T-helper 2 cell (primary cell): ENCODE measurements at places on chromosomes 11 and 22.

DNA sequence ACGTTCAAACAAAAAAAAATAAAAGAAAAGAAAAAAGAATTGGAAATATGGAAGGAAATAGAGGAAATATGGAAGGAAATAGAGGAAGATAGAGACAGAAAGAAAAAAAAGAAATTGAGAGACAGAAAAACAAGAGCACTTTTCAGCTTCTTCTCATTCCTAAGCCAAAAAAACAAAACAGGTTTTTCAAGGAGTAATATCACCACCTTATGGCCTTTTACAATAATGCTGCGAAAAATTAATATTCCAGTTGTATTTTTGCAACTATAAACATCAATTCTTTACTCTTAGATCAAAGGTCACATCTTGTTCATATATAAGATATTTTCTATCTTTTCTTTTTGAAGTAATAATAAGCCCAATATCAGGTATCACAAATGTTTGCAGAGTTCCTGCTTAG is 328.3 kb downstream of the FAT3 start:
- DNase-seq = no peak

GRCh38 chr11:36014898-36015665 is 71.2 kb downstream of the LDLRAD3 start:
- no peak for DNase-seq

- DNase-seq = no peak
These were observed 346.8 kb downstream of the ETS1 start for GRCh38 chr11:128240546-128240945.

DNA sequence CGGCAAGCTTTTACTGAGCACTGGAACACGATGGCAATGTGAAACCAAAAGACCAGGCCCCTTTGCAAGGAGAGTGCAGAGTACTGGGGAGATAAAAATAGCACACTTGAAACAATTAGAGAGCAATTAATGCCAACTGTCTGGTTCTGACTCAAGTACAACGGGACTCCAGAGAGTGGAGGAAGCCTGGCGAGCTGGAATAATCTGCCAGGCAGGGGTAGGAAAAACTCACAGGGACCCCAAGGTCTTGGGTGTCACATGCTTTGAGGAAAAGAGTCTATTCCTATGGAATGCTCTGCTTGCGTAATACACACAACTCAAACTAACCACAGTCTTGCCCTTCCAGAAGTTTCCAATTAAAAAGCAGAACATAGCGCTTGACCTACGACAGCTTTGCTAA is 113.0 kb upstream of the CLMP start:
- no peak for DNase-seq

GRCh38 chr11:75586395-75586794 is 24.3 kb downstream of the SERPINH1 start:
- no peak for DNase-seq

- DNase-seq = no peak
These were observed 2.2 kb upstream of the TNFRSF13C start for GRCh38 chr22:41928593-41929417.
